Mammary microvascular endothelial cell (primary cell): ENCODE measurements at places on chromosomes 16 and 17. TPM values are rescaled to one million over a fixed set of nuclear protein-coding genes. Genes with fewer than 3 reads are reported as not detected.

Gene KRT39
- total RNA-seq, result not detected in 2 replicates

Gene TRPV2
- 46.4 and 51.5 TPM in 2 replicates for total RNA-seq

Gene GPRC5B
- total RNA-seq, result 74.1 and 80.0 TPM in 2 replicates

Gene AGRP
- total RNA-seq, result not detected in 2 replicates

Gene TNFRSF13B
- total RNA-seq, result not detected in 2 replicates
